LoVo (cell line): ENCODE measurements at places on chromosomes 13 and 19.

- DNase-seq = no peak
Measured at GRCh38 chr13:25203127-25203740, 31.1 kb upstream of the AMER2 start.

- DNase-seq = peak; percentile 13
Measured at GRCh38 chr19:57280962-57281400, 696 bp downstream of the ZNF460 start.

DNA sequence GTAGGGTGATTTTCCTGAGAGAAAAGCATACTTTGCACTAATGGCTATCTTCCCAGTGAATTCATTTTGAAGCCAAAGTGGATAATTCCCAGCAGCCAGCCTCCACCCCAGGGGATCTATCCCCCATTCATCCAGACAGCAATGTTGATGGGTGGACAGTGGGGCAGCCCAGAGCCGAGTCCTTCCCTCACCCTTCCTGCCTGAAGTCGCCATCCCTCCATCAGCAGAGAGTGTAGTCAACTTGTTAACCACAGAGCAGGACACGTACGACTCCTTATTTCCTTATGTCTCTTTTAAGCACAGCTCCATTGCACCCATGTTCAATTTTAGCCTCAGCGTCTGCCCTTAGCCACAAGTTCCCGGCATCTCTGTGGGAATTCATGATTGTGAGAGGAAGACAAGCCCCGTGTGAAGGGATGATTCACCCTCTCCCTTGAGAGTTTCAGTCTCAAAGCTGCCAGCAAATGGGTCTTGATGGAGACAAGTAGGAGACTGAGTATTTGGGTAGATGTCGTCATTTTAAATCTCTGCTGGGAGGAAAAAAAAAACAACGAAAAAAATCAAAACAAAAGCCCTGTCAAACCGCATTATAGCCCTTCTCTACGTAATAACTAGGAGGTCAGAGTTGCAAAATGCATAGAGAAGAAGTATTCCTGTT, 58.3 kb upstream of the MEDAG start:
- DNase-seq = no peak

GRCh38 chr19:54434112-54434872, 14.7 kb upstream of the LENG8 start:
- no peak for DNase-seq

- DNase-seq = no peak
Measured at GRCh38 chr13:110307767-110308655, 927 bp downstream of the COL4A2 start.

- no peak for DNase-seq
Measured at GRCh38 chr13:93201992-93202558, 24.5 kb upstream of the GPC6 start.

- no peak for DNase-seq
Measured at GRCh38 chr13:36405151-36405550, 27.1 kb upstream of the CCNA1 start.

GRCh38 chr19:43610493-43610892, 1.4 kb upstream of the SRRM5 start:
- DNase-seq = no peak

DNA sequence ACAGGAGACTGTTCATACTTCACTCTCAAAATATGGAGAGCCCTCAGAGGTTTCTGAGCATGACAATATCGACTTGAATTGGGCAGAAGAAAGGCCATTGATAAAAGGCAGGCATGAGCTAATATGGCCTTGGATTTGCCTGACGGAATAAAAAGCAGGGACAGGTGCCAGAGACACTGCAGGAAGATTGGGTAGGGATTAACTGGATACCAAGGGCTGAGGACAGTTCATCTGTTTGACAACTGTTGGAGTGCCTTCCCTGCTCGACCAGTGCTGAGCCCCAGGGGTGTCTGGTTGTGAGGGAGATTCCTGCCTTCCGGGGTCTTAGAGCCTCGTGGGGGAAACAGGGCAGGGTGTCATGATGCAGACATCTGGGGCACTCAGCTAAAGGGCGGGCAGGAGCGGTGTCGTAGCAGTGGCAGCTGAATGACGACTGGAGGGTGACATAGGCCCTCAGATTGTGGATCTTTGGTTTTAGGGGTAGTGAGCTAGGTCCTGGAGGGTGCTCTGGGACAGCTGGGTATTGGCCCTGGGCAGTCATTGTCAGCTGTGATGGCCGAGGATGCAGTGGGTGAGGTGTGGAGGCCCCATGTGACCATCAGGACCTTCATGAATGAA, 12.3 kb downstream of the GATAD2A start:
- DNase-seq = no peak

DNA sequence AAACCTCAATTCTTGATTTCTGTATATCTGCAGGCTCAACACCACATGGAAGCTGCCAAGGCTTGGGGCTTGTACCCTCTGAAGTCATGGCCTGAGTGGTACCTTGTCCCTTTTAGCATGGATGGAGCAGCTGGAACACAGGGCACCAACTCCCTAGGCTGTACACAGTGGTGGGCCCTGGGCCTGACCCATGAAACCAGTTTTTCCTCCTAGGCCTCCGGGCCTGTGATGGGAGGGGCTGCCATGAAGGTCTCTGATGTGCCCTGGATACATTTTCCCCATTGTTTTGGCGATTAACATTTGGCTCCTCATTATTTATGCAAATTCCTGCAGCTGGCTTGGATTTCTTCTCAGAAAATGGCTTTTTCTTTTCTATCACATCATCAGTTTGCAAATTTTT, 131.6 kb downstream of the NDFIP2 start:
- no peak for DNase-seq

DNA sequence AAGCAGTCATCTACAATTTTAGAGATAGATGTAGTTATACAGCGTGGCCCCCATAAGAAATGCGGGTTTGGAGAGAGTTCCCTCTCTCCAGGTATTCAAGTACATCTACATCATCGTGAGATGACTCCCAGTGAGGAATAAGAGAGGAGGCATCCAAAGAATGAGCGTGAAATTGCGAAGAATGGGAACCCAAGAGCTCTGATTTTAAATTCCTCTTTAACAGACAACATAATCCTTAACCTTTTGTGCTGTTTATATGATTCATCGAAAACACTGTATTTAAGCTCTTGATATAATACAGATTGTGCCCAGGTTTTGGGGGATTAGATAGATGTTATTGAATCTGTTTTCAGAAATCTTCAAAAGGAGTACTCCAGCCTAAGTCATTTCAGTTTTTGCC, 161.5 kb downstream of the COG6 start:
- no peak for DNase-seq

DNA sequence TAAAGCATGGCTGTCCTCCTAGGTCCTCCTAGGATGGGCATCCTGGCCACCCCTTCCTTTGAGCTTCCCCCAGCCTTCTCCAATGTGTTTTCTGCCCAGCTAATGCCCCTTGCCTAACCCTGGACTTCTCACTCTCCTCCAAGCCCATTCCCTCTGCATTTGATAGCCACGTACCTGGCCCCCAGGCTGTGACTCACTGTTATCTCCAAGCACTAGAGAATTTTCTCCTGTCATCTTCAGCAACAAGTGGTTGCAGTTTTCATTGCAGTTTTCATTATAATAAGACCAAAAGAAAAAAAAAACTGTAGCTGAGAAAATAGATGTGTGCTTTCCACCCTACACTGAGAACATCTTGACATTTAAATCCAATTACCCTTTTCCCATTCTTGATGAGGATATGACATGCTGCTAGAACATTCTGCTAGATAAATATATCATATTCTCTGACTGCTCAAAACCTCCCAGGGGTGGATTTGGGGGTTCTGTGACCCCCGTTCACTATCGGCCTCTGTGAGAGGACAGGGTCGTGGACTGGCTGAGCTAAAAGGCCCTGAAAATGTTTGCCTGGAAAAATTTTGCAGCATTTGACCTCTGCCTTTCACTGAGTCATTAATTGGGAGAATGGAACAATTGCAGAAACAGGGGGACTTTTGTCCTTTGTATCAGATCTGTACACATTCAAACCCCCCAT, 58.8 kb upstream of the KCTD15 start:
- no peak for DNase-seq

DNA sequence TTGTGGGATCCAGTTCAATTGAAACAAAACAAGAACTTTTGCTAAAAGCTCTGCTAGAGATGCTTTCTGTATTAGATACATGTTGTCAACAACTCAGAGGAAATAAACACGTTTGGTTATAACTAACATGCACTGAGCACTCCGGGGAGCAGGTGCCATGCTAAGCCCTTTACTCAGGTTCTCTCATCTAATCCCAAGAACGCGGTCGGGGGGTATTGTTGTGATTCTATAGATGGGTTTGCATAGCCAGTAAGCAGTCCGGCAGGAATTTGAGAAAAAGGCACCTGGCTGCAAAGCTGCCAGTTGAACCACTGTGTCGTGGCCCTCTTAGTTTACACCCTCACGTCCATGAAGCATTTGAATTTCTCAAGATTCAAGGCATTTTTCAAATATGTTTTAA, 24.3 kb upstream of the SPACA7 start:
- no peak for DNase-seq

GRCh38 chr19:573519-573825, 1.1 kb downstream of the BSG start:
- no peak for DNase-seq

DNA sequence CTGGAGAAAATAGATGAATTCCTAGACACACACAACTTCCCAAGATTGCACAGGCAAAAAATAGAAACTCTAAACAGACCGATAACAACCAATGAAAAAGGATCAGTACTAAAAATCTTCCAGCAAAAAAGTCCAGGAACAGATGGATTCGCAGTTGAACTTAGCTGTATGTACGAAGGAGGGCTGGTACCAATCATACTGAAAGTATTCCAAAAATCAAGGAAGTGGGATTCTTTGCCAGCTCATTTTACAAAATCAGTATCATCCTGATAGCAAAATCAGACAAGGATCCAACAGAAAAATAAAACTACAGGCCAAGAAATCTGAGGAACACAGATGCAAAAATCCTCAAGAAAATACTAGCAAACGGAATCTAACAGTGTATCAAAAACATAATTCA, 6.5 kb upstream of the LILRB2 start:
- DNase-seq = no peak

DNA sequence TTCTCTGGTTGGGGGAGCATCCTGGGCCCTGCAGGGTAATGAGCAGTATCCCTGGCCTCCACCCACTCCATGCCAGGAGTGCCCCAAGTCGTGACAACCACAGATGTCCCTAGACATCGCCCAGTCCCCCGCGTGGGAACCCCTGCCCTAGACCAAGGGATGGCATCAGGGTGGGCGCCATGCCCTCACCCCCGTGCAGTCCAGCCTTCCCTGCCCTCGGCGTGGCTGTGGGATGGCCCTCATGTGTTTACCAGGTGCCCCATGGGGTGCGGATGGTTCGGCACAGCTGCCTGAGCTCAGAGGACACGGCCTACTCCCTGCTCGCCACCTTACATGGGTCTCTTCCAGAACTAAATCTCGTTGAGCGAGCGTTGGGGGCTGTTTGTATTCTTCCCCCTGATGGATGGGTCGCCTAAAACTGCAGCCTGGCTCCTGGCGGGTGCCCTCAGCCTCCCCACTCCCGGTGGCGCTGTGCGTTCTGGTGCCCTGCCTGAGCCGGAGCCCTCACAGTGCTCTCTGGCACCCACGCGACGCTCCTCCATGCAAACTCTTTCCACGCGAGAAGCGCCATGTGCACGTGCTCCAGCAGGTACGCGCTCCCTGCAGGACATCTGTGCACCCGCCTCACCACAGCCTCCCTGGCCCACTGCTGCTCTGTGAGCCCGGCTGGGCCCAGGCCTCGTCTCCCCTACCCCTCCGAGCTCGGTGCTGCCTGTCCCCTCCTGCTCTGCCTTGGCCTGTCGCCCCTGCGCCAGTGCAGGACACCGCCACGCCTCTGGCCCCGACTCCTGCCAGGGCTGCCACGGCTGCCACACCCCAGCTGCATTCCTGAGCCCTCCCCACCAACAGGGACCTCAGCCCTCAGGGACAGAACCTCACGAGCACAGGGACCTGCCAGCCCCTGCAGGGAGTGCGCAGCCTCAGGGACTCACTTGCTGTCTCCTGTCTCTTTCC, 145.0 kb downstream of the KDM4B start:
- no peak for DNase-seq

- no peak for DNase-seq
Measured at GRCh38 chr13:114148521-114148855, 16.1 kb upstream of the RASA3 start.

DNA sequence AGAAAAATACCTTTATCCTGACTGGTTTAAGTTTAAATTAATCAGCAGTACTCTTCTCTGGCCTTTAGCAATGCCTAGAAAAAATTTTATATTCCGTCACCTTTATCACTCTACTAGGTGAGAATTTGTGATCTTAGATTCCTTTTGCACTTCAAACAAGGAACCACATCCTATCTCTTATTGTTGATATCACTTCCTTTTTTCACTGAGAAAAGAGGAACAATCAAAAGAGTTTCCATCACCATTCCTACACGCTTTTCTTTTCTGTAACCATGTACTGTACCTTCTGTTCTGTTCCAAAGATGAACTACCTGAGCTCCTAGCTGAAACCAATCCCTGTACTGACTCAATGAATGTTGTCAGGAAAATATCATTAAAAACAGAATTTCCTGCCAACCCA, 1379.0 kb upstream of the MIR17HG start:
- no peak for DNase-seq

GRCh38 chr19:6821639-6822310, 49.3 kb downstream of the VAV1 start:
- DNase-seq = no peak

GRCh38 chr13:69591437-69591836, 516.2 kb upstream of the ATXN8OS start:
- DNase-seq = no peak

DNA sequence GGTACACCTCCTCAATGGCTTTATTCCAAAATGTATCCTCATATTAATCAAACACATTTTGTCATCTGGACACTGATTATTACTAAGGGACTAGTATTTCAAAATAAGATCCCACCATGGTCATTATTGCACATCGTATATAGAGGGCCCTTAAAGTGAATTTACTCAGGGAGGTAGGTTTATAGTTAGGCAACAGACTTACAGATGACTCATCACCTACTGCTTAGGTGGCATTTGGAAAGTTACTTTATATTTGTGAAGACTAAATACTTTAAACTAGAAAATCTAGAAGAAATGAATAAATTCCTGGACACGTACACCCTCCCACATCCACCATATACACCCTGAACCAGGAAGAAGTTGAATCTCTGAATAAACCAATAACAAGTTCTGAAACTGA, 353.0 kb downstream of the KCTD12 start:
- DNase-seq = no peak

- no peak for DNase-seq
Measured at GRCh38 chr19:35403116-35403760, 32.4 kb downstream of the GPR42 start.

DNA sequence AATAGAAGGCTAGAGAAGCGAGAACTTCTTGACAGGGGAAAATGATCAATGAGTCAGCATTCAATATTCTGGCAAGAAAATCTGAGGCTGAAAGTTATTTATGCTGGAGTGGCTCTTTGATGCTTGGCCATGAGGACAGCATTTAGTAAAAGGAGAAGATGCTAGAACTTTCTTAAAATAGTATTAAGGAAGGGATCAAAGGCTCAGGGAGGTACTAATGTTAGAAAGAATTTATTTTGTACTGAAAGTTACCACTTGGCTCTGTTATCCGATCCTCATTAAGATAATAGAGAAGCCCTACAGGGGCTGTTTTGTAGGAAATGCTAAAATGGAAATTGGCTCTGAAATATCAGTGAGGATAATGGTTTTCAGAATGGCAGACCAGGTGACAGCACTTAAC, 1774.6 kb upstream of the PCDH20 start:
- no peak for DNase-seq
